ENCODE measurements at places on chromosomes 3 and 15. TPM values are rescaled to one million over a fixed set of nuclear protein-coding genes. Genes with fewer than 3 reads are reported as not detected.

The TMCO5A gene
- not detected for total RNA-seq

The LIPC gene
- total RNA-seq, result 0.55 TPM

The TRIM71 gene
- 9.7 TPM for total RNA-seq

The GABRB3 gene
- 44.0 TPM for total RNA-seq

The C3orf85 gene
- total RNA-seq, result not detected

Data from camera-type eye (tissue), 1 donor.